ENCODE measurements at places on chromosomes 12 and 14. TPM values are rescaled to one million over a fixed set of nuclear protein-coding genes. Genes with fewer than 3 reads are reported as not detected.

GRCh38 chr14:105501504-105502291 is 10.7 kb downstream of the TEDC1 start:
- peak; percentile 55 for DNase-seq
- H3K4me1 ChIP-seq = no peaks in the 10 kb centered on the region
- H3K27ac ChIP-seq = no peak overlapping the region
- H3K36me3 ChIP-seq = no peaks in the 10 kb centered on the region
- H3K27me3 ChIP-seq = no peaks in the 10 kb centered on the region

DNA sequence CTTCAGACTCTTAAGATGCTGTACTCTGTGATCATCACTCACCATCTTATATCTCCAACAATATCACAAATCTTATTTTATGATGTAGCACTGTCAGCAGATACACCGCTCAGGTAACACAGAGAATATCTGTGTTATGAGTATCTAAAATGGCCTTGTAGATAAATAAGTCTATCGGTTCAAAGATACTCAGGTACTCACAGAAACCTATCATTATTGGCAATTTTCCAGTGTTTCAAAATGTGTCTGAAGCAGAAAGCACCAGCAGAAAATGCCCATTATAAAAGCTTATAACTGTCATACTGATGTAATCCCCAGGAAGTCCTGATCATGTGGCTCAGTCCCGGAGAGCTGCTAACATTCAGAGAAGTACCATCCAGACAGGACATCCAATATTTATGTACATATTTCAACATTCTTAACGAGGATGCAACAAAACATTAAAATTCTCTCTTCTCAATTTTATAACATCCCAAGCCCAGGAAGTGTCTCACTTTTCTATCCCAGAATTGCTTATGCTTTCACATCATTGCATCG is 190.7 kb upstream of the LMNTD1 start:
- H3K4me3 ChIP-seq = no peak overlapping the region
- H3K27ac ChIP-seq = no peak overlapping the region
- H3K36me3 ChIP-seq = no peaks in the 10 kb centered on the region
- H3K27me3 ChIP-seq = no peaks in the 10 kb centered on the region
- H3K4me1 ChIP-seq = peaks cover 3% of the 10 kb centered on the region

DNA sequence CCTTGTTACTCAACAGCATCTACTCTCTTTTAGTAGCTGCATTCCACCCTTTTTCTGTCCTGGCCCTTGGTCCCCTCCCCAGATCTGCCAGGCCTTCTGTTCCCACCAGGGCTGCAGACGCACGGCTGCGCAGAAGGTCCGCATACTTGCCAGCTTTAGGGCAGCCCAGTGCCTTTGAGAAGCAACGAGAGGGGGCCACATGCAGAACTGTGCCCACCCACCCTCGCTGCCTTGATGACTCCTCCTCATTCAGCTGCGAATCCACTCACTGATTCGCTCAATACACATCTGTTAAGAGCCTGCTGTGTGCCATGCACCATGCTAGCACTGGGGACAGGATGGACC is 39.2 kb downstream of the PRIMA1 start:
- no peak for DNase-seq
- H3K4me3 ChIP-seq = no peak overlapping the region
- H3K36me3 ChIP-seq = no peaks in the 10 kb centered on the region
- no peak overlapping the region for H3K27ac ChIP-seq

Gene BDKRB2
- total RNA-seq = 0.29 TPM

DNA sequence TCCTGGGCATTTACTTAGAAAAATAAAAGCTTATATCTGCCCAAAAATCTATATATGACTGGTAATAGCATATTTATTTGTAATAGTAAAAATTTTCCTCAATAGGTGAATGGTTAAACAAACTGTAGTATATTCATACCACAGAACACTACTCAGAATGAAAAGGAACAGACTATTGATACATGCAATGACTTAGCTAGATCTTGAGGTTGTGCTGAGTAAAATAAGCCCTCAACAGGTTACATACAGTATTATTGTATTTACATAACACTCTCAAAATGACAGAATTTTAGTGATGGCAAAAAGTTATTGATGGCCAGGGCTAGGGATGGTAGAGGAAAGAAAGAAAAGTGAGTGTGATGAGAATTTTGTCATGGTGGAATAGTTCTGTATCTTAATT is 178.4 kb downstream of the BMP4 start:
- DNase-seq = no peak
- H3K27me3 ChIP-seq = no peaks in the 10 kb centered on the region
- no peak overlapping the region for H3K27ac ChIP-seq

Gene ARMH4
- total RNA-seq = 22.7 TPM

Gene ART4
- total RNA-seq = 0.17 TPM

- peaks cover 2% of the 10 kb centered on the region for H3K36me3 ChIP-seq
- no peak overlapping the region for H3K27ac ChIP-seq
- peaks cover 19% of the 10 kb centered on the region for H3K27me3 ChIP-seq
These were observed 384.6 kb downstream of the APAF1 start for GRCh38 chr12:99029511-99030271.

Gene RBP5
- not detected for total RNA-seq

Gene C12orf56
- not detected for total RNA-seq

DNA sequence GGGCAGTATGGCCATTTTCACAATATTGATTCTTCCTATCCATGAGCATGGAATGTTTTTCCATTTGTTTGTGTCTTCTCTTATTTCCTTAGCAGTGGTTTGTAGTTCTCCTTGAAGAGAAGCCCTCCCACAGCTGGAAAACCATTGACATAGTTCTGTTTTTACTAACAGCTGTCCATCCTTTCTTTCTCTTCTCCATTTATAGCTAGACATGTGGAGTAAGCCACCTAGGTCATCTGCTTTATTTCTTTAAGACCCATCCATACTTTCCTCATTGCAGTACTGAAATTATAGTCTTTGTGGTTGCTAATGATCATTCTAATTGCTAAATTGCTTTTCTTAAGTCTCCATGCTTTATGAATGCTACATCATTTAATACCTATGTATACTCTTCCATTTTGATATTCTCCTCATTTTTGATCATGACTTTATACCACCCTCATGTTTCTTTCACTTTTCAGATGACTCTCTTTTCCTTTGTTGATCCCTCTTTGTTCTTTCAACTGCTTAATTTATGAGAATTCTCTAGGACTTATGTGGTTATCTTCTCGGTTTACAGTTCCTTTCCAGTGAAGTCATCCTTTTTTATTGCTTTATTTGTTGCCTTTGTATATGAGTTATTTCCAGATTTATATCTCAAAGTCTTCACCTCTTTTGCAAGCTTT is 114.2 kb downstream of the PCNX1 start:
- H3K27me3 ChIP-seq = no peaks in the 10 kb centered on the region
- peaks cover 28% of the 10 kb centered on the region for H3K36me3 ChIP-seq
- no peak for DNase-seq
- H3K27ac ChIP-seq = peak overlapping the region; percentile 3
- H3K4me1 ChIP-seq = peaks cover 7% of the 10 kb centered on the region

DNA sequence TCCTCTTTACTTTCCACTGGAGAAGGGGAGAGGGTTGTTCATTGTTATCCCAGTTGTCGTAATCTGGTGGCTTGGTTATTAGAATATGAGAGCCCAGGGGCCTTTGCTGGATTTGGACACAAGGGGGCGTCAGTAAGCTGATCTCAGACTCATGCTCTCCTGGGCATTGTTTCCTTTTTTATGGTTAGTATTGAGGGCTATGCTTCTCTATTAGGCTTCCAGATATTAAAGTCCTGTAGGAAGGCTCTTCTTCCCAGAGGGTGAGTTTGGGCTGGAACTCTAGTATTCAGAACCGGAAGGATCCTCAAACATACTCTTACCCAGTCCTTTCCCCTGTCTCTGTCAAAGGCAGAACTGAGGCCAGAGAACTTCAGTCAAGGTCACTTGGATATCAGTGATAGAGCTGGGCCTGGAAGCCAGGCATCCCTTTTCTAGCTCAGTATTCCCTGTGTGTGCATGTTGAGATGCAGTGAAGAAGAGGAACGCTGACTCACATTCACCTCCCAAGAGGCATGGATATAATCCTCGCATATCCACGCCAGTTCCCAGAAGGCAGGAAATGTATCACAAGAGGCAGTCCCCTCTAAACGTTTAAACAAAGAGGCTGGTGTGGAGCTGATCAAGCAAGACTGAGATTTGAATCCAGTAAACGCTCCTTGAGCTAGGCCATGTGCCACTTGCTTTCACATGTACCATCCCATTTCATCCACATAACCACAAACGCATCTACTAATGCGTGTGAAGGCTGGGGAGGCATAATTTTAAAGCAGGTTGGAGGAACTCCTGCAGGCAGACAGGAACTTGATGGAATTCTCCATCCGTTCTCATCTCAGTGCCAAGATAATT is 41.6 kb downstream of the UBE3B start:
- peaks cover 30% of the 10 kb centered on the region for H3K36me3 ChIP-seq
- peak overlapping the region; percentile 84 for H3K27ac ChIP-seq
- peaks cover 15% of the 10 kb centered on the region for H3K4me1 ChIP-seq
- DNase-seq = no peak
- H3K4me3 ChIP-seq = no peak overlapping the region
- no peaks in the 10 kb centered on the region for H3K27me3 ChIP-seq

Gene CCDC59
- total RNA-seq = 27.9 TPM

DNA sequence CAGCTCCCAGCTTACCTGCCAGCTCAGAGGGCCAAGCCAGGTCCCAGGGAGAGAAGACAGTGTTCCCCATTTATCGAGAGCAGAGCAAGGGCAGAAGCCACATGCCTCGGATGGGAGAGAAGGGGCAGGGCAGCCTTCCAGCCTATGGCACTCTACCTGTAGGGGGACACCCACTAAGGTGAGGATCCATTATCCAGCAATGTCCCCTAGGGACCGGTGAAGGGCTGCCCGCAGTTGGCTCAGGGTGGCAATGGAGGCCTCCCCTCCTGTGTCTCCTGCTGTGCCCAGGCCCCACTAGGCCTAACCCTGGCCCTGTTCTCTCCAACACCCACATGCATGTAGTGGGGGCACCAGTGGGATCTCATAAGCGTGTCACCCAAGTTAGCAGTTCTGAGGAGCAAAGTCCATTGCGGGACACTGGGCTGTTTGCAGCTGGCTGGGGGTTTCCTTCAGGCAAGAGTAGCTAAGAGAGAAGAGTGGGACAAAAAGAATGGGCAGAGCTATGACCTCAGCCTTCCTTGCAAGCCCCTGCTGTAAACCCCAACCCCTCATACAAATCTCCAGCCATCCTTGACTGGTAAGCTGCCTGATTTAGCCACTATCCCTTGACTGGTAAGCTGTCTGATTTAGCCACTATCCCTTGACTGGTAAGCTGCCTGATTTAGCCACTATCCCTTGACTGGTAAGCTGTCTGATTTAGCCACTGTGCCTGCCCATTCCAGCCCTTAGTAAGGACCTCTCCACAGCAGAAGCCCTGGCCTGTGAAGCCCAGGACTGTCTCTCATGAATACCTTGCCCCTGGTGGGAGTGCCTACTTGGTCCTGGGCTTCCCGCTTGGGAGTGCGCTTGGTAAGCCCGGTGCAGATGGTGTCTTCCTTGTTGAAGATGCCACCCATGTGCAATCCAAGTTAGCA is 5.2 kb upstream of the ASB2 start:
- H3K27ac ChIP-seq = peak overlapping the region; percentile 74
- no peak overlapping the region for H3K4me3 ChIP-seq
- peak; percentile 67 for DNase-seq
- peaks cover 12% of the 10 kb centered on the region for H3K27me3 ChIP-seq

Gene ARHGAP9
- total RNA-seq = not detected

DNA sequence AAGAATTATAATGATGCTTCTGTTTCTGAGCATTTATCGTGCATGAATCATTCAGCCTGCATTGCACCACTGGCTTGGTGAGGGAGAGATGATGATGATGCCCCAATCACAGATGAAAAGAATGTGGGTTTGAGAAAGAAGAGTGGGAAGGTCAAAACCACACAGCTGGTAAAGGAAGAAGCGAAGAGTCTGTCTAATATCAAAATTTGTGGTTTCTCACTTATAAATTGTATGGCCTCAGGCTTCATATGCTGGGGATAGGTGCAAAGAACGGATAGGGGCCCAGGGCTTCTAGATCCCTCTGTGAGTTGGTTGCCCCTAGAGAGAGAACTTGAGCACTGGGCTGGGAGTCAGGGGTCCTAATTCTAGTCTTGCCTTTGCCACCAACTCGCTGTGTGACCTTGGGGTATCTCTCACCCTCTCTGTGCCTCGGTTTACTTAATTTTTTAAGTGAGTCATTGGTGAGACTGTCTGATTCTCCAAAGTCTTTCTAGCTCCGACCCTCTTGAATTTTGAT is 2.2 kb downstream of the OASL start:
- no peak for DNase-seq
- H3K27ac ChIP-seq = no peak overlapping the region
- no peak overlapping the region for H3K4me3 ChIP-seq
- peaks cover 22% of the 10 kb centered on the region for H3K4me1 ChIP-seq
- H3K36me3 ChIP-seq = no peaks in the 10 kb centered on the region

Gene KRT79
- total RNA-seq = 0.31 TPM

Gene TRIM9
- total RNA-seq = 13.4 TPM

GRCh38 chr12:94987801-94988200 is 15.7 kb downstream of the NDUFA12 start:
- H3K4me3 ChIP-seq = no peak overlapping the region
- H3K27me3 ChIP-seq = no peaks in the 10 kb centered on the region
- H3K36me3 ChIP-seq = peaks cover 14% of the 10 kb centered on the region
- DNase-seq = no peak
- no peak overlapping the region for H3K27ac ChIP-seq

GRCh38 chr12:58584880-58585279 is 335.4 kb downstream of the LRIG3 start:
- H3K4me3 ChIP-seq = no peak overlapping the region
- no peaks in the 10 kb centered on the region for H3K36me3 ChIP-seq
- no peaks in the 10 kb centered on the region for H3K27me3 ChIP-seq
- DNase-seq = no peak
- H3K4me1 ChIP-seq = peaks cover 42% of the 10 kb centered on the region

DNA sequence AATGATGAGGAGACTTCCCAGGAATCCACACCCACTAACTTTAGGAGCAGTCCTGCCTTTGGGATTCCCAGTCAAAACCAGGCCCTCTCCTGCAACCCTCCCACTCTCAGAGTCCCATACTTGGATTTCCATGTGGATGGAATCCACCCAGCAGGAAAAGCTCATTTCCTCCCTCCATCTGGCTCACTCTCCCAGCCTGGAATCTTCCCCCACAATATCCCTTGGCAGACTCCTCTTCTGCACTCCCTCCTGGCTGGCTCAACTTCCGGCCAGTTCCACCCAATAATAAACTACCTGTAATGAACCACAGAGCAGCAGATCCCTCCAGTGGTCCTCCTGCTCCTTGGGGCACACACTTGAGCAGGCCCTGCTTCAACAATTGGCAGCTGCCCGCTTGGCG is 102.8 kb upstream of the EGLN3 start:
- no peaks in the 10 kb centered on the region for H3K36me3 ChIP-seq
- H3K4me1 ChIP-seq = peaks cover 20% of the 10 kb centered on the region
- no peaks in the 10 kb centered on the region for H3K27me3 ChIP-seq
- DNase-seq = no peak
- H3K4me3 ChIP-seq = no peak overlapping the region
